ENCODE measurements at places on chromosomes 5 and 9.

DNA sequence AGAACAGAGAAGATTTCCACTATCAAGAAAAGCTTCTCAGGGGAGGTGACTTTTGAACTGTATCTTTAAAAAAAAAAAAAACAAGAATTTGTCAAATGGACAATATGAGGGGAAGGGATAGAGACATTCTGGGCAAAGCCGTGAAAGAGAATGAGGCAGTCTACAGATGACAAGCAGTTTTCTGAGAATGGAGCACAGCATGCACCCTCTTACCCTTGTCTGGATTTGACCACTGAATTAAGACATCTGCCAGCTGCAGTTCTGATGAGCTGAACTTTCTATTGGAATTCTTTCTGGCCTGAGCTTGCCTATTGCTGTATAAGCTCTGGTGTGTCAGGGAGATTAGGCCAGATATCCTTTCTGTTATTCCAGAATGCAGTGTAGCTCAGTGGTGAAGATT lies 10.3 kb upstream of the RANBP3L start:
- DNase-seq, result no peak

DNA sequence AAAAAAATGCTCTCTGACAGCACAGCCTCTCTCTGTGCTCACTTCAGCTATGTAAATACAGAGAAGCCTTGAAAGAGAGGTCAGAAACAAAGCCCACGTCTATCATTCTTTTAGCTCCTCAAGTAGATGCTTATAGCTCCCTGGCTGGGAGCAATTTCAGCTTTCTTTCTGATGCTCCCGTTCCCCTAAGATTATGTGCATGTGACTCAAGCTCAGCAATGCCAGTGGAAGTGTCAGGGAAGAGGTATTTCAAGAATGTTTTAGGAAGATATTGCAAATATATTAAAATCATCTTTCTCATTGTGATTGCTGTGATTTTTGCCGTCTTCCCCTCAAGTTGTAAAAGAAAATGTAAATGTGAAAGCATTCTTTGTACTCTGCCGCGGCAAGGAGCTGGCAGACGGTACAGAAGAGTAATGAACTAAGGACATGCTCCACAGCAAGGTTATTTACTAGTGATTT lies 1353.7 kb upstream of the ACO1 start:
- peak; percentile 63 for DNase-seq

DNA sequence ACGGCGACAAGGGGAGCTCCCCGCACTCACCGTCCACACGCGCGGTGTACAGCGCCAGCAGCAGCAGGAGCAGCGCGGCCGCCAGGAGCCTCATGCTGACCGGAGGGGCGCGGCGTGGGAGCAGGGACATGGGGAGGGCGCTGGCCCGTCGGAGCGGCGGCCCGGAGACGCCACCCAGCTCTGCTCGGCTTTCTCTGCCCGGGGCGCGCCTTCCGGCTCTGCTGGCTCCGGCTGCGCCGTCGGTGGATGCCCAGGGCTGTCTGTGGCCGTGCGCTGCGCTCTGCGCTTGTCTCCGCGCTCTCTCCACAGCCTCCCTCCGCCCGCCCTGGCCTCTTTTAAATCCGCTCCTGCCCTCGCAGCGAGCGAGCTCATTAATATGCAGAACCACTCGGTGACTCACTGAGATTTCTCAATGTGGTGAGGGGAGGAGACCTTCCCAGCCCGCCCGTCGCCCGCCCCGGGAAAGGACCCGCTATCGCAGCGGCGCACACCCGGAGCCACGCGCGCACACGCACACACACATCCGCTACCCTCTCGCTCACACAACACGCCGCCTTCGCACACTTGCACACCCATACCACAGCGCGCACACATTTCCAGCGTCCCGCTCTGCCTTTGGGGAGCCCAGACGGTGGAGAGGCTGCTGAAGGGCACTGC lies at the start of gene CXCL14:
TSS of gene CXCL14 (minus strand) at position 307 of the 657 bp plus-strand sequence. CDS start at position 94, 213 bp downstream.
- peak; percentile 92 for DNase-seq

DNA sequence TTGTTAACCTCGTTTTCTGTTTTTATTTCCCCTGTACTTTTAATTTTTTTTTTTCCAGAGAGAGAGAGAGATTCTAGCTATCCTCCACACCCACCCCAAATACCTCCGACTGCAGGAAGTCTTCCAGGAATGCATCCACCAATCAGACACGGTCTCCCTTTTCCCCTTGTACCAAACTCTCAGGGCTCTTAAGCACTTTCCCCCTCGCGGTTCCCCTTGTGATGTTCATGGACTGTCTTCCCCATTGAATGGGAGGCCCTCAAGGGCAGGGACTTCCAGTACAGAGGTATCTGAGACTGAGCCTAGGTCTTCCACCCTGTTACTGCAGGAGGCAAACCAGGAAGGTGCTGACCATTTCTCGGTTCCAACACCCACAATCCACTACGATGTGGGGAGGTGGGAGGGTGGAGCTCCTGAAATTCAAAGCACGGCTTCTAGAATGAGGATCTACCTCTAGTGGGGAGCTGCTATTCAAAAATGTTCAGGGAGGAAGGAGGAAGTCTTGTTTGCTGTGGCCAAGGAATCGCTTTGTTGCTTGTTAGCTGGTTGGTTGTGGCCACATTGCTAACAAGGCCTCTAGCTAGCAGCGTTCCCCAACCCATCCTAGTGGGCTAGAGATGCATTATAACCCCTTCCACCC lies 37.5 kb upstream of the PTGS1 start:
- DNase-seq, result no peak

- no peak for DNase-seq
Observed at GRCh38 chr5:33850100-33850594, 41.6 kb downstream of the ADAMTS12 start.

GRCh38 chr5:123659495-123659894 lies 147.5 kb downstream of the CSNK1G3 start:
- peak; percentile 18 for DNase-seq

- no peak for DNase-seq
Observed at GRCh38 chr5:59178071-59178470, 595.2 kb downstream of the RAB3C start.

DNA sequence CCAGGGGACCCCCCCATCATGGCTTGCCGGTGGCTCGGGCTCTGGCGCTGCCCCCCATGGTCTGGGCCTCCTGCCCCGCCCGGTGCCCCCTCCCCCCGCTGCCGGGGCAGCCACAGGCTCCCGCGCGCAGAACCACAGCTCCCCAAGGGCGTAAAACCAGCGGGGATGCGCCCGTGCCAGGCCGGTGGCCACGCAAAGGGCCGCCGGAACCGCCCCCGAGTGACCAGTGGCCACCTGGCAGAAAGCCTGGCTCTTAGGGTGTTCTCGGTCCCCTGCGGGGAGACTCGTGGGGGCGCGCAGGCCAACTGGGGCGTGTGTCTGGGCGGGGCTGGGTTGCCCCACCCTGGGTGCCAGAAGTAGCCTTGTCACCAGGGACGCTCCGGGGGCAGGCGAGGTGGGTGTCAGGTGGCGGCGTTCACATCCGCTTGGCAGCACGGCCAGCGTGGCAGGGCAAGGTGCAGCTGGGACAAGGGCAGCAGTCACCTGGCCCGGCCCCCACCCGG lies 515 bp upstream of the AGPAT2 start:
- no peak for DNase-seq

- DNase-seq, result no peak
Observed at GRCh38 chr5:75885321-75885720, 168.1 kb upstream of the POC5 start.

- DNase-seq, result no peak
Observed at GRCh38 chr9:105405514-105406131, 42.2 kb upstream of the FSD1L start.

DNA sequence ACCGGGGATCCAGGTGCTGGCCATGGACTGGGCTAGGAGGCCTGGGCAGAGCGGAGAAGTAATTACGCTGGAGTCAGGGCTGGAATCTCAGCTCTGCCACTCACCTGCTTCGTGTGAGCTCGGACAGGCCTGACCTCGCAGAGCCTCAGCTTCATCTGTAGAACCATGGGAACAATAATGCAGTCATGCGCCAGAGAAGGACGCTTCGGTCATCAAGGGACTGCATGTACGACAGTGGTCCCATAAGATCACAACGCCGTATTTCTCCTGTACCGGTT lies 145.1 kb downstream of the GAPVD1 start:
- no peak for DNase-seq

GRCh38 chr9:120944434-120944843 lies 17.8 kb upstream of the TRAF1 start:
- DNase-seq, result no peak

GRCh38 chr9:115099901-115100300 lies 18.1 kb downstream of the TNC start:
- peak; percentile 40 for DNase-seq

- peak; percentile 95 for DNase-seq
Observed at GRCh38 chr5:168472329-168472728, 13.9 kb upstream of the RARS1 start.

GRCh38 chr5:147397616-147398015 lies 112.3 kb downstream of the DPYSL3 start:
- no peak for DNase-seq

- no peak for DNase-seq
Observed at GRCh38 chr9:106675780-106676179, 187.2 kb upstream of the ZNF462 start.

- DNase-seq, result no peak
Observed at GRCh38 chr9:128026773-128027541, 40.2 kb downstream of the NAIF1 start.

DNA sequence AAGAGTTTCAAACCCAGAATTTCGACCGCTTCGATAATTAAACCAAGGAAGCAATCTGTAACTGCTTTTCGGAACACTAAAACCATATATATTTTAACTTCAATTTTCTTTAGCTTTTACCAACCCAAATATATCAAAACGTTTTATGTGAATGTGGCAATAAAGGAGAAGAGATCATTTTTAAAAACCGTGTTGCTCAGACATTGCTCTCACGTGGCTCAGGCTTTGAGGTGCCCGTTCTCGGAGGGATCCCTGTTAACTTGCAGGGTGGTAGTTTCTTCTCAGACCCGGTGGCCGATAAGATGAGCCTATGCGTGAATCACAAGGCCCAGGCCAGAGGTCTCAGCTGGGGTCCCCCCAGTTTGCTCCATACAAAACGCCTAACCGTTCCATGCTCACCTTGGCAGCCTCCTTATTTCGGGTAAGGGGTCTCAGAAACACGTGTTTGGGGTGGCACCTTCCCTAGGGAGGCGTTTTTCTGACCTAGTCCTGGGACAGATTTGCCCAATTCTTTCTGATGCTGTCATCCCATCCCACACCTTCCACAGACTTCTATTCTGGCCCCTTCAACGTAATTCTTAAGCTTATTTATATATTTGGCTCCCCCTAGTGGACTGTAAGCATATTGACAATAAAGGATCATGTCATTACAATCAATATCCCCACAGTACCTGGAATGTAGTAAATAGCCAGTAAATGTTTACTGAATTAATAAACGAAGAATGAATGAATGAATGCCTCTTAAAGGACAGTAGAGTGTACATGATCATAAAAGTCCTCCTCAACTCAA lies 48.1 kb downstream of the THBS4 start:
- peak; percentile 67 for DNase-seq

GRCh38 chr9:128823362-128823902 lies 5.1 kb downstream of the ENDOG start:
- DNase-seq, result no peak

DNA sequence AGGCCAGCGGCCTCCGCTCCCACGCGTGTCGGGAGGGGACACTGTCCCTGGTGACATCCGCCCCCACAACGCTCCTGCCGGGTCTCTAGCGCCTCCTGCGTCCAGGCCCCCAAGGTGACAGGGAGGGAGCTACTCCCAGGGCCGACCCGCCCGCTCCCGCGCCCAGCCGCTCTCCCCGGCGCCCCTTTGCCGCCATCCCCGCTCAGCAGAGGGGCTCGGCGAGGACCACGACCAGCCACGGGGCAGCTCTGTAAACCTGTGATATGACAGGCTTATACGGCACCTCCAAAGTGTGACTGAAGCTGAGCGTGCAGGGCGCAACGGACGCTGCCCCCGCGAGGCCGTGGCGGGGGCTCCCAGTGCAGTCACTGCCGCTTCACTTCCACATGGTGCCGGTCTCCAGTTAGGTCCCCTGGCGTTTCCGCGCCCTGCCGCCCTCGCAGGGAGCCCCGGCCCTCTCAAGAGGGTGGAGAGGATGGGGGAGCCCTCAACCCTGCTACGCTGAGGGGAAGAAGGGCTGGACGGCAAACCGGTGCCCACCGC lies 978 bp upstream of the ADCY2 start:
- DNase-seq, result no peak

DNA sequence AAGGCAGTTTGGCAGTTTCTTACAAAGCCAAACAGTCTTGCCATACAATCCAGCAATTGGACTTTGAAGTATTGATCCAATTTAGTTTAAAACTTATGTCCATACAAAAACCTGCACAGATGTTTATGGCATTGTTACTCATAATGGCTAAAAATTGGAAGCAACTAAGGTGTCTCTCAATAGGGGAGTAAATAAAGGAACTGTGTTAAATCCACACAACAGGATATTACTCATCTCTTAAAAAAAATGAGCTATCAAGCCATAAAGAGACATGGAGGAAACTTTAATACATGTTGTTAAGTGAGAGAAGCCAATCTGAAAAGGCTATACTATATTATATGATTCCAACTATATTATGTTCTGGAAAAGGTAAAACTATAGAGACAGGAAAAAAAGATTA lies 313.6 kb upstream of the CD180 start:
- no peak for DNase-seq

- no peak for DNase-seq
Observed at GRCh38 chr9:117234103-117234502, 180.8 kb downstream of the ASTN2 start.
